ENCODE measurements at places on chromosomes 4 and X.

- DNase-seq: no peak
Measured at GRCh38 chr4:20462426-20463175, 210.9 kb downstream of the SLIT2 start.

DNA sequence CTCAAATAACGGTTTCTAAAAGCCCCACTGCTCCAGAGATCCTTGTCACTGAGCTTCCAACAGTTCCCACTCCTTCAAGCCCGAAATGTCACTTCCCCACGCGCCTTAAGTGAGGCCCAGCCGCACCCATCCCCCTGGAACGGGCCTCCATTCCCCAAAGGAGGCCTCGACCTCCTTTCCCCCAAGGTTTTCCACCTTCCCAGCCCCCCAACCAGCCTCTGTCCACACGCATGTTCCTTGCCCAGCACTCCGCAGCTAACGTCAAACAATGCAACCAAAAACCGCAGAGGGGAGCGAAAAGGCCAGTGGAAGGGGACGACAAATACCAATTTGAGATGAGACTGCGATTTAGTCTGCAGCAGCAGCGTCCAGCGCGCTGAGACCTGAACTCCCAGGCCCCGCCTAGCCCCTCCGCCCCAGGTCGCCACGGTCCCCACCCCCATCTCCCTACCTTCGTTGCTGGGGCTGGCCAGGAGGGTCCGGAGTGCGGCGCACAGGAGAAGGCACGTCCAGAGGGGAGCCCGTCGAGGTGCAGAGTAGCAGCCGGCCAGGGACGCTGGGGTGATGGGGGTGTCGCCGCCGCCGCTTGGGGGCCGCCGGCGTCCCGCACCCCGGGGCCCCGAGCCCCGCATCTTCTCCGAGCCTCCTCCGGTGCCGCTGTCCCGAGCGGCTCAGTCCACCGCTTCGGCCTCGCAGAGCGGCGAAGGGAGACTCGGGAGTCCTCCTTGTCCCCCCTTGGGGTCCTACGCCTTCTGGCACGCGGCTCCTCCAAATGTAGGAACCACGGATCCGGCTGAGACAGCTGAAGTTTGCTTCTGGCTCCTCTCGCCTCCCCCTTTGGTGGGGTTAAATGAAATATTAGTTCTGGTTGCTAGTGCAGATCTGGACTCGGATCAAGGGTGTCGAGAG, 924 bp downstream of the EPHA5 start:
- no peak for DNase-seq

DNA sequence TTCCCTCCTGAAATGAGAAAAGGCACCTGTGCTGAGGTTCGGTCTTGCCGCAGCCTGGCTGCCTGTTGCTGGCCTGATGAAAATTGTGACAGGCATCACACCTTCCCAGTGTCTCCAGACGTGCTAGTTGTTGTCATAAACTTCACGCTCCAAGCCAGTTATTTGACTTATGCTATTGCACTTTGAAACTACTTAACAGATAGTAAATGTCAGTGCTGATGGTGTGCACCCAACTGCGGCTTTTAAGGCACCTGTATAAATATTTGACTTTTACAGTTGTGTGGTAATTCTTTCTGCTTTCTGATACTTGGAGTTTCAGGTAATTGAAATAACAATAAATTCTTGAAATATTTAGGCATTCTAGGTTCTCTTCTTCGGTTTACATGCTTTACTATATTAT, 1.8 kb downstream of the WWC2 start:
- no peak for DNase-seq

DNA sequence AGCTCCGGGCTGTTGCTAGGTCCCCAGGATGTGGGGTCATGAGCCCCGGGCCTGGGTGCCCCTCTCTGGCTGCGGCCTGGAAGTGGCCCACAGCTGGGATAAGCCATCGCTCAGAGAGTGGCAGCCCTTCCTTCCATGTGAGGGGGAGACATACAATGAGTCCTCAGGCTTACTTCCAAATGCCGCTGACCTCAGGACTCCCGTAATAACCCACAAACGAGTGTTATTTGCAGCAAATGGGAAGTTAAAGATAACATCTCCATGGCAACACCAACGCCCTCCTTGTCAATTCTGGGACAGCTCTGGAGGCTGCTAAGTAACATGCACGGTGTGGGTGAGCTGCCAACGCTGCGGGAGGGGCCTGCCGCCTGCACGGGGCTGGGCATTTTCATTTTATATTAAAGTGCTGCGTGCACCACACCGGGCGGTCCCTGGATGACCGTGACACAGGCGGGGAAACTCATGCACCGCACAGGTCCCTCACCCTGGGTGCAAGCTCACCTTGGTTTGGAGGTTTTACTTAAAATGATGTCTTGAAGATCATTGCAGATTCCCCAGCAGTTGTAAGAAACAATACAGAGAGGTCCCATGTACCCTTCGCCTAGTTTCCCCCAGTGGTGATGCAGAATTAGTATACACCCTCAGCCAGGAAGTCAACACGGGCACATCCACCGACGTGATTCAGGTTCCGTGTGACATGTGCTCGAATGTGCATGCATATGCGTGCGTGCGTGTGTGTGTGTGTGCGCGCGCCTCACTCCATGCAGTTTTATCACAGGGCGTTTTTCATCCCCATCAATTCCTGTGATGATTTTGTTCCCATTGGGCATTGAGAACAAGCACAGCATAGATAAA, 79.4 kb downstream of the ABLIM2 start:
- DNase-seq: no peak

DNA sequence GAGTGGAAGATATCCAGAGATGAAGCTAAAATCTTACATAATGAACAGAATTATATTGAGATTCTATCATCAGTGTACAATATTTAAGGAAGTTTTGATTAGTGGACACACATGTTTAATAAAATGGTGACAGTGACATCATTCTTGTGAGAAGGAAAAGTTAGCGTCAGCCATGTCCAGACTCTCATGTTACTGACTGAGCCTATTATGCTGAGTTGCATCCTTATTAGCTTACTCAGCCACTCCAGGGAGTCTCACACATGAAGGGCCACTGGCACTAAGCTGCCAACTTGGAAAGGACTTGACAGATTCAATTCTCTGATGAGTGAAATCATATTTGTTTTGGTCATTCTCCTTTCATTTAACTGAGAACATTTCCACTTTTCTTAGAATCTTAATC, 170.6 kb downstream of the BANK1 start:
- no peak for DNase-seq

DNA sequence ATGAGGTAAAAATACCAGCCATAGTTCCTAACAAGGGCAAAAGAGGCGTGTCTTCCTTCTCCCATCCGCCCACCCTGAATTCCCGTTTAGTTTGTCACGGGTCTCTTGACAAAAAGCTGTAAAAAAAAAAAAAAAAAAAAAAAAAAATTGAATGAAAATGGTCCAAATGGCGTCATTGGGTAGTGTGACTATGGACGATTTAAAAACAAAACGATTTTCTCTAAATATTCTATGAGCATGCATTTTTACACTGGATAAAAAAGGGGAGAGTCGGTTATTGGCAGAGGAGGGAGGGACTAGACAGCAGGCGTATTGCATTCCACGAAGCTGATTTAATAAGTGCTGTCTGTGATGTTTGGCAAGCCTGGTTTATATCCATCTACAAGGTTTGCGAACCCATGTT, at the start of gene FAM133A:
TSS of gene FAM133A (plus strand) at position 338 of the 403 bp plus-strand sequence. CDS start 35,214 bp downstream, outside the sequence.
- no peak for DNase-seq
